K562 (cell line): ENCODE measurements at places on chromosomes 3 and 15. TPM values are rescaled to one million over a fixed set of nuclear protein-coding genes. Genes with fewer than 3 reads are reported as not detected.

DNA sequence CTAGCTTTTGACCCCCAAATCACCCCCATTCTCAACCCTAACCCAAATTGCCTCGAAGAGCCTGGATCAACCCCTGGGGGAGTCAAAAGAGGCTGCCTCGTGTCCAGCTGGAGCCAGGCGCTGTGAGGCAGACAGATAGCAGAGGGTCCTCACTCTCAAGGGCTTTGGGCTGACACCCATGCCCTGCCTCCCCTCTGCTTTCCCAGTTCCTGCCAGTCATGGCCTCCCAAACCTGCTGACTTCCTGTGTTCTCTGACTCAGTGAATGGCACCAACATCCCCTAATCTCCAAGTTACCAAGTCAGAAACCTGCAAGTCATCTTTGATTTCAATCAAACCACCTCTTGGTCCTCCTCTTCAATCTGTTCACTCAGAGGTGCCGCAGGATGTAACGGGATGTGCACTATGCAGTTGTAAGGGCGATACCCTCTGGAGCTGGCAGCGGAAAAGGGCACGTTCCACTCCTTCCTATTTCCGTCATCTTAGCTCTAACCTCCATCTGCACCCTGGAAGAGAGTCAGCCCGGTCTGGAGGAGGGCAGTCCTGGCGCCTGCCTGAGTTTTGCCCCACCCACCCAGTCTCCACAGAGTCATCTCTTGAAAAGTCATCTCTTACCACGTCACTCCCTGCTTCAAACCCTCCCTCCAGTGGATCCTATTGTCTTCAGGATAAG is 52.4 kb upstream of the FAM174B start:
- DNase-seq = no peak
- H3K4me1 ChIP-seq = peaks cover 9% of the 10 kb centered on the region; the same call in 1 of the 2 replicates
- H3K4me3 ChIP-seq = no peak overlapping the region
- peaks cover 44% of the 10 kb centered on the region for H3K27me3 ChIP-seq
- H3K27ac ChIP-seq = no peak overlapping the region

GRCh38 chr15:47998619-47999019 is 122.2 kb upstream of the SLC24A5 start:
- H3K27ac ChIP-seq = no peak overlapping the region
- H3K4me3 ChIP-seq = no peak overlapping the region
- H3K36me3 ChIP-seq = no peaks in the 10 kb centered on the region
- no peaks in the 10 kb centered on the region for H3K27me3 ChIP-seq
- DNase-seq = no peak
- H3K4me1 ChIP-seq = no peaks in the 10 kb centered on the region

DNA sequence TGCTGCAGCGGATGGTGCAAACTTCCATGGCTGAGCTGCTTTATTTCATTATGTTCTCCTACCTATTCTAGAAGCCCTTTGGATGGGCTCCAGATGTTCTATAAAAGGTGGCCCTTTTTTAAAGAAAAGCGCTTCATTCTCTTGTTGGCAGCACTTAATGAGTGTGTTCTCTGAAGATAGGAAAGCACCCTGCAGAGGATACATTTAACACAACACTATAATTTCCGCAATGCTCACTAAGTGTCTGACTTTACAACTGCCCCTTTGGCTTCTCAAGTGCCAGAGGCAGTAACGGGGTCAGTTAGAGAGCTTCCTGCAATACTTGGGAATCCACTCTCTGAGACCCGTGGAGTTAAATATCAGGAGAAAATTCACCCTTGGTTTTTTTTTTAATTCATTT is 88.1 kb downstream of the MDFIC2 start:
- DNase-seq = no peak
- no peaks in the 10 kb centered on the region for H3K36me3 ChIP-seq
- H3K4me3 ChIP-seq = no peak overlapping the region
- H3K27me3 ChIP-seq = no peaks in the 10 kb centered on the region
- no peaks in the 10 kb centered on the region for H3K4me1 ChIP-seq

GRCh38 chr3:189157232-189158007 is 14.4 kb upstream of the TPRG1 start:
- no peaks in the 10 kb centered on the region for H3K27me3 ChIP-seq
- H3K27ac ChIP-seq = no peak overlapping the region
- DNase-seq = no peak
- no peaks in the 10 kb centered on the region for H3K36me3 ChIP-seq
- no peaks in the 10 kb centered on the region for H3K4me1 ChIP-seq
- no peak overlapping the region for H3K4me3 ChIP-seq

The FMN1 gene
- total RNA-seq = 0.07 TPM in 2 replicates

- H3K4me3 ChIP-seq = no peak overlapping the region
- no peak for DNase-seq
- no peaks in the 10 kb centered on the region for H3K36me3 ChIP-seq
- H3K27me3 ChIP-seq = no peaks in the 10 kb centered on the region
- H3K4me1 ChIP-seq = no peaks in the 10 kb centered on the region; the same call in 1 of the 2 replicates
- H3K27ac ChIP-seq = no peak overlapping the region
These were observed 310.6 kb upstream of the ATP11B start for GRCh38 chr3:182482705-182483104.

GRCh38 chr3:109943181-109943580 is 605.8 kb upstream of the DPPA4 start:
- H3K27me3 ChIP-seq = no peaks in the 10 kb centered on the region
- no peaks in the 10 kb centered on the region for H3K36me3 ChIP-seq
- H3K4me1 ChIP-seq = no peaks in the 10 kb centered on the region
- no peak overlapping the region for H3K27ac ChIP-seq

The SAMMSON gene
- 1.3 and 1.8 TPM in 2 replicates for total RNA-seq

The C3orf49 gene
- not detected in 2 replicates for total RNA-seq

The EPHA3 gene
- not detected in 2 replicates for total RNA-seq

DNA sequence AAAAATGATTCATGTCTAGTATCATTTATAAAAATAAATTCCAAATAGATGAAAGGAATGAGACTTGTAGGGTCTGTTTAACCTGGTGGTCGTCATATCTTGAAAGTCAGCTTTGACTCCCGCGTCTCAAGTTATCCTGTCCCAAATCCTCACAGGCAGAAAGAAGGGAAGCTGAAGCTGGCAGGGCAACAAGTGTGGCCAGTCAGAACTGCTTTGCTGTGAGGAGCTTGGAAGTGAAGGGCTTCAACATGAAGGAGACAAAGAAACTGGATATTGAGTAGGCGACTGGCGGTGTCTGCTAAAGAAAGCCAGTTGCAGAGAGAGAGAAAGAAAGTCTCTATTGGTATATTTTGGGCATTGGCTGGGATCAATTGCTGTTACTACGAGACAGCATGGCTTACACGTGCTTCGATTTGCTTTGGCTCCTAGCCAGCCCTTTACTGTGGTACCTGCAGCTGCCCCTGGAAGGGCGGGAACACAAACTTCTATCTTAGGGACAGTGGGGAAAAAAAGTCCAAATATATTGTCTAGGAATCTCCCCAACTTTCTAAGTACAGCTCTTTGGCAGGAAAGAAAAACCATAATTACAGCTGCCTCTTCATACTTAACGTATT is 107.2 kb downstream of the CHST2 start:
- H3K4me1 ChIP-seq = peaks cover 13% of the 10 kb centered on the region
- no peak overlapping the region for H3K27ac ChIP-seq
- no peaks in the 10 kb centered on the region for H3K27me3 ChIP-seq

The TEX9 gene
- 2.1 and 2.7 TPM in 2 replicates for total RNA-seq

- H3K27me3 ChIP-seq = peaks cover 9% of the 10 kb centered on the region
- H3K4me3 ChIP-seq = no peak overlapping the region
- no peak for DNase-seq
- H3K36me3 ChIP-seq = no peaks in the 10 kb centered on the region
- H3K4me1 ChIP-seq = no peaks in the 10 kb centered on the region
These were observed 29.9 kb upstream of the MCCC1 start for GRCh38 chr3:183129243-183129642.

The CPEB1 gene
- total RNA-seq = 13.4 and 13.7 TPM in 2 replicates

DNA sequence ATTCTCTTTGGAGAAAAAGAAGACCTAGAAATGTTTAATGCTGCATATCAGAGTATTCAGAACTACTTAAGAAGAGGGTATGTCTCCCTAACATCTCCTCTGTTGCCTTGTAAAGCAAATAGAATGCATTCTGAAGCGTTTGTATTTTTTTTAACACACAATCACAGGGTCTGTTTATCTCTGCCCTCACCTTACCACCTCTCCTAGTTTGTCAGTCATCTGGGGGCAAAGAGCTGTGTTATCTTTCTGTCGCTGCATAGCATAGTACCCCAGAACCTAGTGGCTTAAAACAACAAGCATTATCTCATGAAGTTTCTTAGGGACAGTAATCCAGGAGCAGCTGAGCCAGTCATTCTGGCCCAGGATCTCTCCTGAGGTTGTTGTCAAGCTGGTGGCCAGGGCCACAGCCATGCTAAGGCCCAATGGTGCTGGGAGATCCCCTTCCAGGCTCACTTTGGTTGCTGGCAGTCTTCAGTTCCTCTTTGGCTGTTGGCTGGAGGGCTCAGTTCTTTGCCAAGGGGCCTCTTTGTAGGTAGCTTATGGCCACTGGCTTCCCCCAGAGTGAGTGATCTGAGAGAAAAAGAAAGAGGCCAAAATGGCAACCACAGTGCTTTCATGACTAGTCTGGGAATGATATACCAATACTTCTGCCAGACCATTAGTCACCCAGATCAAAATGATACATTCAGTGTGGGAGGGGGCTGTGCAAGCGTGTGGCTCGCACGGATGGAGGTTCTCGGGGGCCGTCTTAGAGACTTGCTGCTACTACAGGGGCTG is 17.8 kb downstream of the EDEM1 start:
- H3K4me3 ChIP-seq = no peak overlapping the region
- no peaks in the 10 kb centered on the region for H3K27me3 ChIP-seq
- no peaks in the 10 kb centered on the region; the same call in 1 of the 2 replicates for H3K4me1 ChIP-seq
- no peak overlapping the region for H3K27ac ChIP-seq

The CYP1A1 gene
- 0.07 TPM in 1 of 2 replicates, not detected in the other for total RNA-seq

The ZDHHC3 gene
- 78.4 and 81.8 TPM in 2 replicates for total RNA-seq
